Inflammatory macrophage treated with lipopolysaccharide for 1 hour (primary cell): ENCODE measurements at places on chromosomes 7 and 10.

DNA sequence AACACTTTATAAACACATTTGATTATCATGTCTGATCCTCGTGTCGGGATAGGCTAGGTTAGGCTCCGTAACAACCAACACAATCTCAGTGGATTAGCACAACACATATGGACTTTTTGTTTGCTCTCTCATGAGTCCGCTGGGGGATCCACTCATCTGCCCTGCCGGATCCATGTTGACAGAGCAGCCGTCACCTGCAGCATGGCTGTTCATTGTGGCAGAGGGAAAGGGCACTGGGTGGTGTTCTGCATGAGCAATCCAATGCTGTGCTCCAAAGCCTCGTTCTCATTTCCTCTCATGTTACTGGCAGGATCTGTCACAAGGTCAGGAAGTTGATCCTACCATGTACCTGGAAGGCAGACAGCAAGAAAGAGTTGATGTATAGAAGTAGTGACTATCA, 62.5 kb upstream of the RAPGEF5 start:
- no peak for DNase-seq

DNA sequence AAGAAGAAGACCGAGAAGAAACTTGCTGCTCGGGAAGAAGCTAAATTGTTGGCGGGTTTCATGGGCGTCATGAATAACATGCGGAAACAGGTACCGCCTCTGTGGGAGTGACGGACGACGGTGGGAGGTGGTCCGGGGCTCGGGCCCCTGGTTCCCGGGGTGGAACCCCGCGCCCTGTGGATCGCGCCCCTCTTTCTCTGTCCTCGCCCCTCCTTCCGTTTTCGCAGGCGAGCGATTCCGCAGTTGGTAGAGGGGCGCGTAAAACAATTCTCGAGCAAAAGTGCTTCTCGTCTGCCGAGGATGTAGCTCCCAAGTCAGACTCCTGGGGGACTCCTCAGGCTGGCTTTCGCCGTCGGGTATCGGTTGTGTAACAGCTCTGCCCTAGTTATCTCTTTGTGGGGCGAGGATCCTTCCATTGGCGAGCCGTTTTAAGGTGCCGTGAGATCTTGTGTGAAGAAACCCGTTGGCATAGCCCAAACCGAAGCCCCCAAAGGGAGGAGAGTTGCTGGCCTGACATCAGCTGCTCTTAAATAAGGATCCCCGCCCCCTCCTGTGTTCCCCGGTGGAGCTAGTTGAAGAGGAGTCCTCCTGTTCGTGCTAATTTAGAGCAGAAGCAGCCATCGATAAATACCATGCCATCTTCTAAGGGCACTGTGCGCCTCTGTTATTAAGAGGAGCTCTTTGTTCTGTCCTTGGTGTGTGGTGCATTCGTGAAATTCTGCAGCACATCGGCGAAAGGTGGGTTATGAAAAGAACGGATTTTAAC, 655 bp downstream of the KLHL7 start:
- DNase-seq, result peak; percentile 27

DNA sequence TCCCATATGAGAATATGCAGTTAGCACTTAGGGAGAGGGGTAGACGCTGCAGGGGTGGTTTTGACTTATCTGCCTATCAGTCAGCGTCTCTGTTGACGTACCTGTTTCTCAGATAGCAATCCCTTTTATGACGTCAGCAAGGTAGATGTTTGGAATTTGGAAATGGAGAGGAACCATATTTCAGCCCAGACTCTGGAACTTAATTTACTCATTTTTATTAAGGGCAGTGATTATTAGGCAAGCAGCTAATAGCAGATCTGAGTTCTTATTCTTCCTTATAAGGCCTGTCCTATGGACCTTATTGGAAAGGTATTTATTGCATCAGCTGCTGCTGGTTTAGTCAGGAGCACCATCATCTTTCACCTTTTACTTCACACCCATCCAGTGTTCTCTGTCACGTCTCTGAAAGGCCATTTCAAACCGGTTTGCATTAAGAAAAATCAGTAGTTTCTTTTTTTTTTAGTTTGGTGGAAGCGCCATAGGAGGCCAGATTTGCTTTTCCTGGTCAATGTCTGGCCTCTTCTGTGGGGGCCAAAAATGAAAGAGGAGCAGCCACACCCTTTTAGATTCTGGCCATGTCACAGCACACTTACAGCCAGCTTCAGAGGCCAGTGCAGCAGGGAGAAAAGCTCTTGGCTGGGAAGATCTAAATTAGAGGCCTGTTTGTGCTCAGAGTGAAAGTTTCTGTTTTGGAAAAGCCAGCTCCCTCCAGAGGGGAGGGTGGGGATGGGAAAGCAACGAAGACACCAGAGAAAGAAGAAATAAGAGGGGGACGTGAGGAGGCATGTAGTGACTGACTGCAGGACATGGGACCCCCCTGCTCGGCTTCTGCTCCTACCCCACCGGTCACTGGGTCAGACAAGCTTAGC, 146.3 kb downstream of the TCF7L2 start:
- no peak for DNase-seq

DNA sequence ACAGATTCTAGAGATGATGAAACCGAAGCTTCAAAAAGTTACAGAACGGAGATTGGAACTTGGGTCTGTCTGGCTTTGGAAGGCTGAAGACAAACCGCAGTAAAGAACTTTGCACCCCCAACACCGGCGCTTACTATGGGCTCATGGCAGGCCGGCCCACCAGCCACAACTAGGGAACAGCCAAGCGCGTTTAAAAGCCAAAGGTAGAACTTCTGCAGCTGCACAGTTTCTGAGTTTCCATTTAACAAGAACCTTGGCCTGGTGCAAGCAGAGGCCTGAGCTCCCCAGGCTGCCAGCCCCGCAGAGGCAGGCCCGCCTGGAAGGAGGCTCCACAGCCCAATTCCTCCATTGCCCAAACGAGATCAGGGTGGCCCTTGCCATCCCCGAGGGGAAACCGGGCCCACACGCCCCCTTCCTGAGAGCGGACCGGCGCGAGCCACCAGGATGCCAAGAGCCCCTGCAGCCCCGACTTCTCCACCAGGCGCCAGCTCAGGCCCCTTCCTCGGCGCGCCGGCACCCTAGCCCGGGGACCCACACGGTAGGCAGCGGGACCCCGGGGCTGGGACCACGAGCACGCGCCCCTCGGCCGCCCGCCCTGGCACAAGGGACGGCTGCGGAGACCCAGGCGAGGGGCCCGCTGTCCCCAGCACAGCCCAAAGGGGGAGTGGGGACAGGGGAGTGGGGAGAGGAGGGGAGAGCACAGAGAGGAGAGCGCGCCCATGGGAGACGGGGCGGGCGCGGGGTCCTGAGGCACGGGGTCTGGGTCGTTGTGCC, 566 bp downstream of the MAD1L1 start:
- no peak for DNase-seq

DNA sequence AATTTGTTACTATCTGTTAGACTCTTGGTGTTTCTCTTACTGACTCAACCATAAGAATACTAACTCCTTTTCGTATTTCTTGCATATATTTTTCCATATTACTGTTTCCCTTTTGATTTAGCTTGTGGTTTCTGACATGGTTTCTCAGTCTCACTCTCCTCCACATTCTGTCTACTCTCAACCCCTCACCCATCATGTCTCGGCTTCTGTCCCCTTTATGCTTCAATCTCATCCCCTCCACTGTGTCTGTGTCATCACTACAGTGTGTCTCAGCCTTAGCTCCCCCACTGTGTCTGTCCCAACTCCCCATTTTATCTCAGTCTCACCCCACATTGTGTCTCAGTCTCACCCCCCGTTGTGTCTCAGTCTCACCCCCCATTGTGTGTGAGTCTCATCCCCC, 126.9 kb downstream of the VIPR2 start:
- no peak for DNase-seq

- no peak for DNase-seq
Observed at GRCh38 chr10:131271195-131271880, 40.2 kb downstream of the TCERG1L start.

GRCh38 chr10:22912763-22913384, 15.0 kb upstream of the ARMC3 start:
- no peak for DNase-seq

GRCh38 chr10:37476285-37476684, 350.9 kb downstream of the ANKRD30A start:
- no peak for DNase-seq

DNA sequence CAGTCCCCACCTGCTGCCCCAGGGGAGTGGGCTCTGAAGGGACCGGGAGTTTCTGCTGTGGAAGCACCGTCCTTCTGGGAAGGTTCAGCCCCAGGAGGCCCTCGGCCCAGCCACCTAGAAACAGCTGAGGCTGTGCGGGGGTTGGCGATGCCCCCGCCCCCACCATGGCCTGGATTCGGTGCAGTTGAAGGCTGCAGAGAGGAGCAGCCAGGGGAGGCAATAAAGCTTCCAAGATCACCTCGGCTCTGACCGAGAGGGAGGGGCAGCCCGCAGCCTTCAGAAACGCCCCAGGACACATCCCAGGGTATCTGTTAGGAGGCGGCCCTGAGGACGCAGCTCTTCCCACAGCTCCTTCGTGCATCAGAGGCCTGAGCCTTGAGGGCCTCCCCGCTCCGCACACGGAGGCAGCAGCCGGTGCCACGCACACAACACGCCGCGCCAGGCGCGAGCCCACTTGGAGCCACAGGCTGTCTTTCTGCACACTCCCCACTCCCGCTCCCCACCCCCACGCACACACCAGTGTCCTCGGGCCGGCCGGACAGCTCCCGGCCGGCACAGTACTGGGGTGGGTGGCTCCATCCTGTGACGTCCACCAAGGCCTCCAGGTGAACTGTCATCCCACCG, 1.6 kb downstream of the KNDC1 start:
- DNase-seq, result no peak

DNA sequence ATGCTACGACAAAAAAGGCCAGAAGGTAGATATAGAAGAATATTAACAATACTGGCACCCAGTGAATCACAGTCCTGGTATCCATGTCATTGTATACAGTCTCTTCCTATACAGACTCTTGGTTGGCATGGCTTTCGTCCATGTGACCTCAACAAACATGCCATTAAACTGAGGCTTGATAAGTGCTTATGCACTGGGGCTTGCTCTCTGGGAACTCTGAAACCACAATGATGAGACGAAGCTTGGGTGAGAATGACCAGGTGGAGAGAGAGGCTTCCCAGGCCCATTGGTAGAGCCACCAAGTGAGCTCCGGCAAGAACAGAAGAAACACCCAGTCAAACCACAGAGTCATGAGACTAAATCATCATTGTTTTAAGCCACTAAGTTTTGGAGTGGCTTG, 33.2 kb downstream of the PNPLA8 start:
- DNase-seq, result no peak

DNA sequence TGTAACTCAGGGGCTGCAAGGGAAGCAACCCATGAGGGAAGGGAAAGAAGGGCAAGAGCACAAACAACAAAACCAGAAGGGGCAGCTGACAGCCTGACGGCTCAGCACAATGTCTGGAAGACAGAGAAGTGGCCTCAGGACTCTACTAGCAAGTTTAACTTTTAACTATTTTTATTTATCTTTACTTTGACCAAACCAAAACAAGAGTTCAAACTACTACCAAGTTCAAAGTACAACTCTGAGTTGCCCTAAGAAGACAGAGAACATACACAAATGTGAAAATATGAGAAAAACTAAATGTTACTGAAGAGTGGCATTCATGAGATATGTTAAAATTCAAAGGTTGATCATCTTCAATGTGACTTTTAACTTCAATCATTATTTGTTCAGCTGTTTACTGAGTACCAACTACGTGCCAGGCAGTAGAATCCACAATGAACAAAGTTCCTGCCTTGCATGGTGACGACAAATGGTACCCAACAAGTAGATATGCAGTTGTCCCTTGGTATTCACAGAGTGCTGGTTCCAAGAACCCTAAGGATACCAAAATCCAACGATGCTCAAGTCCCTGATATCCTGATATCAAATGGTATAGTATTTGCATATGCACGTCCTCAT, 19.7 kb downstream of the NUDCD3 start:
- DNase-seq, result no peak

- no peak for DNase-seq
Observed at GRCh38 chr10:70756700-70757360, 28.3 kb downstream of the TBATA start.

- no peak for DNase-seq
Observed at GRCh38 chr7:29809533-29810155, 3.3 kb downstream of the WIPF3 start.

GRCh38 chr7:154342971-154343633, 290.9 kb downstream of the DPP6 start:
- no peak for DNase-seq

- no peak for DNase-seq
Observed at GRCh38 chr7:92421676-92422435, 25.4 kb upstream of the GATAD1 start.

- peak; percentile 41 for DNase-seq
Observed at GRCh38 chr10:14543046-14543903, 212.6 kb upstream of the FRMD4A start.

- no peak for DNase-seq
Observed at GRCh38 chr7:155228459-155228845, 69.2 kb upstream of the INSIG1 start.

DNA sequence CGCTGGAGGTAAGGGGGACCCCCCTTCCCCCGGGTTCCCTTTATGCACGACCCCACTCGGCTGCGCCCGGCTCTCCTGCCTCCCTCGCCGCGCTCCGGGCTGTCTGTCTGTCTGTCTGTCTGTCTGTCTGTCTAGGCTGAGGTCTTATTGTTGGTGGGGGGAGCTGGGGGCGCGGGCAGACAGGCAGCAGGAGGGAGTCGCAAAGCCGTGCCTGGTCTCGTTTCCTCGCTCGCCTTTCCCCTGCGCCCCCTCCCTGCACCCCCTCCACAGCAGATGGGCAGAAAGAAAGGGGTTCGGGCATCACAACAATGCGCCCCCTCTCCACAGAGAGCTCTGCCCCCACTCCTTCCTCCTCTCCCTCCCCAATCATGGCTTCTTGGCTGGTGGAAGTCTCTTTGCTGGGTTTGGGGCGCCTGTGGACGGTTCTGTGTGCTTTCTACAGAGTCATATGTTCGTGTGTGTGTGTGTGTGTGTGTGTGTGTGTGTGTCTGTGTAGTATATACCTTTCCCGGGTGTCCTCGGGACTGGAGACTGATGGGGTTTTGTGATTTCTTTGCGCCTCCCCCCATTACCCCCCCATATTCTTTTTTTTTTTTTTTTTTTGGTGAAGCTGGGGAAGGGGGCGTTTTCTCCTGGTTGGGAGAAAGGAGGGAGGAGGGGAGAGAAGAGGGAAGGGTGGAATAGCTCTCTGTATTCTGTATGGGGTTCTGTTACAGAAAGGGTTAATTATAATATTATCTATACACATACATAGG, 1.9 kb downstream of the AUTS2 start:
- DNase-seq, result no peak

- DNase-seq, result no peak
Observed at GRCh38 chr7:117652943-117653680, 173.3 kb downstream of the CFTR start.
